GM06990 (cell line): ENCODE measurements at places on chromosomes 2 and 18.

- DNase-seq = no peak
These were observed 191.1 kb downstream of the SETBP1 start for GRCh38 chr18:44871771-44872170.

DNA sequence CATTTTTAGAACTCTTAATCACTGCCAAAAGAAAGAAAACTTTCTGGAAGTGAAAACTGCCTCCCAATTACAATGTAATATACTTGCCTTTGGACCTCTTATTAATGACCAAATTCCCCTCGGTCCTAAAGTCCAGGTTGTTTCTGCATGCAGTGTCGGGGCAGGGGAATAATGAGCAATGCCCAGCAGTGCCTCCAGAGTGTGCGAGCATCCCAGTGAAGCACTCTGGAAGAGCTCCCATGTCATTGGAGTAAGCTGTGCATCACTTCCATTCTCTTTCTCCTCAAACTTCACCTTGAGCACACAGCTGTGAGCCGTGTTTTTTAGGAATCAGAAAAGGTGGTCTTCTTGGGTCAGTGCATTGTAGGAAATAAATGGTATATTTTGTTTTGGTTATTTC, 107.1 kb downstream of the SH3RF3 start:
- DNase-seq = no peak

GRCh38 chr18:61282926-61283325, 50.3 kb upstream of the CDH20 start:
- no peak for DNase-seq

GRCh38 chr2:113061896-113062770, 3.1 kb downstream of the IL36RN start:
- DNase-seq = no peak

- no peak for DNase-seq
These were observed 254.8 kb downstream of the GPD2 start for GRCh38 chr2:156691014-156691413.

DNA sequence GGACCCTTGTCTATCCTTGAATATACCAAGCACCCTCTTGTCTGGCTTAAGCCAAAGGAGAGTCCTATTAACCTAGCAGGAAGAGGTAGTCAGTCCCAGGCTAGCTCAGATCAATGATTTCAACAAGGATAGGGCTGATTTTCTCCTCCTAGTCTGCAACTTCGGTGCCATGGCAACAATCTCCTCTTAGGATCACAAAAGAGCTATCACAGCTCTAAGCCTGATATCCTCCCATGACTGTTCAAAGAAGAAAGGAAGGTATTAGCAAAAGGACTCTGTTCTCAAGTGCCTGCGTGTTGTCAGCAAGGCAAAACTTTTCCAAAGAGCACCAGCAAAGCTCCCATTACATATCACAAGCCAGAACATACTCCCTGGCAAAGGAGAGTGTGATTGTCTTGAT, 58.7 kb upstream of the DDX18 start:
- DNase-seq = no peak

DNA sequence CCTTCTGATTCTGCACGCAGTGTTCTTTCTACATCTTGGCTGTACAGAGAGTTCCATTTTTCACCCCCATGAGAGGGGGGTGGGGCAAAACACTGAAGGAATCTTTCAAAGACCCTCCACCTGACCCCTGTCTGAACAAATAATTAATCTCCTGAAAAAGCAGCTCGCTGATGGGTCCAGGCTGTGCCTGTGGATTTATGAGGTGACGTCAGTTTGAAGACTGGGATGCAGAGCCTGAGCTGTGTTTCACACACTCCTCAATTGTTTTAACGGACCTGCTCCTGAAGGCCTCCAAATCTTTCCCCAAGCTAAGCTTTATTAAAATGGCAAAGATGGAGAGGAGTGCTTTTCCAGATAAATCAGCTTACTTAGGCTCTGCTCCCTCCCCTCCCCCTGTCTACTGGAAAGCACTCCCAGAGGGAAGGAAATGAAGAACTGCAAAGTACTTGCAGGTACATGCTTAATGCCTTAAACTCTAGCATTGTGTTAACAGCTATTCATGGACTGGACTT, 390.2 kb upstream of the TNP1 start:
- no peak for DNase-seq

DNA sequence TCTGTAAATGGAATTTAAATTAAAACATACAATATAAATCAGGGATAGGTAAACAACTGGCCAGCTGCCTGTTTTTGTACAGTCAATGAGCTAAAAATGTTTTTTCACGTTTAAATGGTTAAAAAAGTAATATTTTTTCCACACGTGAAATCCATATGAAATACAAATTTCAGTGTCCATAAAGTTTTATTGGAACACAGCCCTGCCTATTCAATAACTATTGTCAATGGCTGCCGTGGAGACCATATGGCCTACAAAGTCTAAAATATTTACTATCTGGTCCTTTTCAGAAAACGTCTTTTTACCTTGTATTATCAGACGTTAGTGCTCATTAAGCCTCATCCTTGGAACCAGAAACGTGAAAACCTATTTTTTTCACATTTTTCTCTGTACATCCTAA, 1.3 kb downstream of the TMEM17 start:
- no peak for DNase-seq

GRCh38 chr2:134727385-134727784, 8.6 kb upstream of the TMEM163 start:
- no peak for DNase-seq

DNA sequence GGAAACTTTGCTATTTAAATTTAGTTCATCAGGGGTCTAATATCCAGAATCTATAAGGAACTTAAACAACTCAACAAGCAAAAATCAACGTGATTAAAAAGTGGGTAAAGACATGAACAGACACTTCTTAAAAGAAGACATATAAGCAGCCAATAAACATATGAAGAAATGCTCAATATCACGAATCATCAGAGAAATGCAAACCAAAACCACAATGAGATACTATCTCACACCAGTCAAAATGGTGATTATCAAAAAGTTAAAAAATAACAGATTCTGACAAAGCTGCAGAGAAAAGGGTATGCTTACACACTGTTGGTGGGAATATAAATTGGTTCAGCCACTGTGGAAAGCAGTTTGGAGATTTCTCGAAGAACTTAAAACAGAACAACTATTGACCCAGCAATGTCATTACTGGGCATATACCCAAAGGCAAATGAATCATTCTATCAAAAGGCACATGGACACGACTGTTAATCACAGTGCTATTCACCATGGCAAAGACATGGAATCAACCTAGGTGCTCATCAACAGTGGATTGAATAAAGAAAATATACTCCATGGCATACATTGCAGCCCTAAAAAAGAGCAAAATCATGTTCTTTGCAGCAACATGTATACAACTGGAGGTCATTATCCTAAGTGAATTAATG, 189.9 kb downstream of the SLC4A10 start:
- no peak for DNase-seq

DNA sequence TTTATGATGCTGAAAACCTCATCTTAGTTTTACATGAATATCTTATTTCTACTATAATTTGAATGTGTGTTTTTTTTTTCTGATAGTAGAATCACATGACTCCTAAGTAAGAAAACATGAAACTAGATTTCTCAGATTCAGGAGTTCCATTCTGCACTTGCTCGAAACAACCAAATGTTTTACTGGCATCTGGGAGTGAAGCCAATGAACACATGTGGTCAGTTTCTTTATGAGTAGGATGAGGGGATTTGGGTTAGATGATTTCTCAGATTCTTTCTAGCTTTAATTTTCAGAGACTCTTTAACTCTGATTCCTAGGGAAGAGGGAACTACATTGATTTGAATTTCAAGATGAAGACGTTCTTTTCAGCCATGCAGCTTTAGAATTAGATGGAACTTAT, 225.0 kb upstream of the NT5C1B start:
- no peak for DNase-seq

DNA sequence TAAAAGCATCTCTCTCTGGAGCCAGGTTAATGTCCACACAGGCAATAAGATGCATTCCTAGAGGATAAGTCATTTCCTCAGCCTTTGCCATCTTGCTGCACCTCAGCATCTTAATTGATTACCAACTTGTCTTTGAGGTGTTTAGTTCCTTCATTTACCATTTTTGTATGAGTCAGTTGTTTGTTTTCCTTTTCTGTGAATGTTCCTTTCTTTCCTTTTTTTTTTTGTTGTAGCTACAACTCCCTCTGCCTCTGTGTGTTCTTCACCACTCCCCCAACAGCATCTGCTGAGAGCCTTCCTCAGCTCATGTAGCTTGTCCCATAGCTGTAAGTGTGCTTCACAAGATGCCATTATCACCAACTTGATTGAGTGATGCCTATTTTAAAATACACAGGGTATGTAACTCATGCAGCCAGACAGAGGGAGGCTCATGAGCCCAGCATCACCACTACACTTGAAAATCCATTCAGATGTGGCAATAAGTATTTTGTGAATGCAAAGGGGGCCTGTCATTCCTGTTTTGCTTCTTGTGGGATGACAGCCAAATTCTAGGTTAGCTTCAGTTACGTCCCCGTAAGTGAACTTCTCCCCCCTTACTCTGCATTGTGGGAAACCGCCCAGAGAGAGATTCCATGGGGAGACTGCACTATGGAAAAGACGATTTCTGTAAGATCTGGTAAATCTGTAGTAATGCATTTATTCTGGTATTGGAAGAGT, 315.9 kb upstream of the ZEB2 start:
- no peak for DNase-seq

DNA sequence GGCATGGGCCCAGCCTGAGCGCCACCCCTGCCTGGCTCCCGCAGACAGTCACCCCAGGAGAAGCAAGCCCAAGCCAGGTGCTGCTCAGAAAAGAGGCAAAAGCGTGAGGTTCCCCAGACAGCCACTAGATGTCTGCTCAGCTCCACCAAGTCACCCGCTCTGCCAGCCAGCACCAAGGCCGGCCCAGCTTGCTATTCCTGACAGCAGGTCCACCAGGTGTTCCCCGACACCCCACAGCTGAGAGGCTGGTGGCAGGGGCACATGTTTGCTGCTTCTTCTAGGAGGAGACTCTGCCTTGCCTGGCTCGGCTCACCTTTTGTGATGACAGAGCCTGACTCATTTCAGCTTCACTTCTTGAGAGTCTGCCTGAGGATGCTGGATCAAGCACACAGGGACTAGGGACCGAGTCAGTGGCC, 206.7 kb downstream of the MGAT5 start:
- peak; percentile 49 for DNase-seq

DNA sequence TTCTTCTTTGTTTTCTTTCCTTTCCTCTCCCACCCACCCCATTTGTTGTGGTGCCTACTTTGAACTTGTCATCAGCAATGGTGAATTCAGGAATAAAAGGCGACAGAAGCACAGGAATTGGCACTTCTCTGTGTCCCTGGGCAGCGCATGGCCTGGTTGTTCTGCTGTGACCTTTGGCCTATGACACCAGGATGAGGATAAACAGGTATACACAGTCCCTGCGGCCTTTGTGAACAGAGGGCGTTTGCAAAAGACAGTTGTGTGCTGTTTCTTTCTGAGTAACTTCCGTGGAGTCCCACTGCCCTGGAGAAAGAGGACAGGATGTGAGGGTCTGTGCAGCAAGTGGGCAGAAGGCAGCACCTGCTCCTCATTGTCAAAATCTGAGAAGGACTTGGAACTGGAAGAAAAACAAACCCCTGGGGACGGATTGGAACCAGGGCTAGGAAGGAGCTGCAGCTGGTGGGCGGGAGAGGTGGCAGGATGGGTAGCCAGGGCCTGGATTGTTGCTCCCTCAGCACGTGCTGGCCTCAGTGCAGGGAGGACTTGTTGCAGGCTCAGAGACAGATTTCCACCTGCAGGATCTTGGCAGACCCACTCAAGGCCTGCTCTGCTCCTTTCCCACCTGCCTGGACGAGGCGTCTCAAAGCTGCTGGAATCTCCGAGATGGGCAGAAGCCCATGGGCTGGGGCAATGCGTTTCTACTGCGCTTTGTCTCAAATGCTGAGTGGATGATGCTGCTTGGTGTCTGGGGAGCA, 159.5 kb downstream of the ACKR3 start:
- DNase-seq = no peak

- no peak for DNase-seq
These were observed 1.4 kb downstream of the FAM171B start for GRCh38 chr2:186695081-186695756.

- DNase-seq = peak; percentile 28
These were observed 7.5 kb upstream of the SP9 start for GRCh38 chr2:174327021-174327840.

GRCh38 chr2:71474116-71474743, 20.9 kb downstream of the DYSF start:
- no peak for DNase-seq

DNA sequence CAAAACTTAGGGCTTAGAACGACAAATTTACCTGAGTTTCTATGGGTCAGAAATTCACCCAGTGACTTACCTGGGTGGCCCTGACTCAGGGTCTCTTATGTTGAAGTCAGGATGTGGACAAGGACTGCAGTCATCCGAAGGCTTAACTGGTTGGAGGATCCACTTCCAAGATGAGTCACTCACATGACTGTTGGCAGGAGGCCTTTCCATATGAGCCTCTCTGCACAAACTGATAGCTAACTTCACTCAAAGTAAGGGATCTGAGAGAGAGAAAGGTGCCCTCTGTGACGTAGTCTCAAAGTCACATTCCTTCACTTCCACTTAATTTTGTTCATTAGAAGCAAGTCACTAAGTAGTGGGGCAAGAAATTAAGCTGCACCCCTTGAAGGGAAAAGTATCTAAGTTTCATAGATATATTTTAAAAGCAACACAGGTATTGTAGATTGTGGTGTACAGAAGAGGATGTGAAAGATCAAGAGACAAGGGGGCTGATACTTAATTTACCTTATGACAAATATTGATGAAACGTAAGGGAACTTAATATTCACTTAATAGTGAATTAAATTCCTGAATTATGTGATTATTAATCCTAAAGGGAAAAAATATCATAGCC, 48.4 kb downstream of the TANK start:
- no peak for DNase-seq

- DNase-seq = no peak
These were observed 74.0 kb downstream of the SLC66A2 start for GRCh38 chr18:79877163-79878091.

- no peak for DNase-seq
These were observed 38.7 kb downstream of the GPR45 start for GRCh38 chr2:105280281-105280680.

- no peak for DNase-seq
These were observed 76.1 kb upstream of the KCTD1 start for GRCh38 chr18:26624443-26624842.

DNA sequence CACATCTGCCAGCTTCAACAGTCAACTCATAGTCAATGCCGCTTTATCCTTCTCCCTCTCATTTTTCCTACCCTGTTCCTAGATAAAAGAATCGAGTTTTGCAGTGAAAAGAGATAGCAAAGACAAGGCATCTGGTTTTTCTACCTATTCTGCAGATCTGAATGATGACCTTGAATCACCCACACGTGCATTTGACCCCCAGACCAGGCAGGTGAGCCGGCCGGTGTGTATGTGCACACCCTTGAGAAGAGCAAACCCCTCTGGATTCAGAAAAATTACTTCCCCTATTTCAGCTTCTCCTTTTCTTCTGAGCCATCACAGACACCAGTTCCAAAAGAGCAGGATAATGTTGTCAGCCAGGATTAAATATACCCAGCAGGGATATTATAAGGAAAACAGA, 115.6 kb upstream of the ST6GAL2 start:
- DNase-seq = no peak

- no peak for DNase-seq
These were observed 350.2 kb downstream of the RIT2 start for GRCh38 chr18:42765302-42765701.

GRCh38 chr18:63905361-63905760, 2.4 kb upstream of the SERPINB10 start:
- DNase-seq = no peak
